ENCODE measurements at places on chromosomes 7 and 10.

GRCh38 chr10:76905251-76905650, 732.4 kb downstream of the KCNMA1 start:
- no peak for DNase-seq

DNA sequence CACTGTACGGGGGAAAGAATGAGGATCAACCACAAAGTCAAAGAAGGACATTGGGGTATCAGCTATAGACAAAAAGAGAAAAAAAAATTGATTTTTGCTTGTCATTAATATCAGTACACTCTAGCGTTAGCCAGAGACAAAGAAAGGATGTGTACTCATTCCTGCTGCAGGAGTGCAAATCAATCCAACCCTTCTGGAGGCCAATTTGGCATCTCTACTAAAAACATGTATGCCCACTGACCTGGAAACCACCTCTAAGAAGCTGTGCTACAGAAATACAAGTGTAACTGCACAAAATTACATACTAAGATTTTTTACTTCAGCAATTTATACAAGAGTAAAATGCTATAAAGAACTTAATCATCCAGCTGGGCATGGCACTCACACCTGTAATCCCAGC, 13.6 kb downstream of the NSMCE4A start:
- DNase-seq, result no peak

DNA sequence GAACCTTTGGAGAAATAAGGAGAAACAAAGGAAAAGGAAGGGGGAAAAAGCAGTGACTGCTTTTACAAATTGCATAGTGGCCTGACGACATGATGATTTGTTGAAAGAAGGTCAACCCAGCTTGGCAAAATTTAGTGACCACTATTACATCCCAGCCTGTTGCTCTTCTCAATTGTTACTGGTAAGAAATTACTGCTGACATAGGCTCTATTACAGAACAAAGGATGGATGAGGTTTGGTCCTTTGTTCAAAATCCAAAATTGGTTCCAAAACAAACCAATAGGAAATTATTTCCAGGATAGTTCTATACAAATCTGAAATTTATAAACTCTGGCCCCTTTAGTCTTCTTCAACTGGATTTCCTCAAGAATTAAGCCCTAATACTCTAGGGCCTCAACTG, 39.6 kb downstream of the USP54 start:
- no peak for DNase-seq

DNA sequence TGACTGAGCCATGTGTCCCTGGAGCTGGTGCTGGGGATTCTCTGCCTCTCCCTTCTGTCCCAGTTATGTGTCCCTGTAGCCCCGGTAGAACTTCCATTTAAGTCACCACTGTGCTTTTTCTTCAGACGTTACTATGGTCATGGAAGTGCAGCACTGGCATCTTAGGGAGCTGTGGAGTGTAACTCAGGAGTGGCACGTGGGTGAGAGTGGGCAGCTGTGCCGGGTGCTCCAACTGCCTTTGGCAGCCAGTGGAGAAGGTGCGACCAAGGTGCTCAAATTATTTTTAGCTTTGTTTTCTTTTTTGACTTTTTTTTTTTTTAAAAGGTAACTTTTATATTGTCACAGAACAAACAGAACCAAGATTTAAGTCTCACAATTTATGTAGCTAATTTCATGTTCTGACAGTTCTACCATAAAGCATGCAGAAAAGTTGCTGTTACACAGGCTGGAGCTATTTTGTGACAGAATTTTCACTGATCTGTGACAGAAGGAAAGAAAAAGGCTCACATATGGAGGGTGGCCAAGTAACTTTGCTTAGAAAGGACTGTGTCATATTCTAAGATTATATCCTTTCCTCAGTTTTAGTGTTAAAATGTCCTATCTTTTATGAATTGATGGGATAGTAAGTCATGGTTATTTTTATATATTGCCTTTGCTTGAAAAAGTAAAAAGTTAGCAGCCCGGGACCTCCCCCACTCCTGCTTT, 73.9 kb downstream of the SH2D4B start:
- no peak for DNase-seq

- DNase-seq, result no peak
Observed at GRCh38 chr10:126013489-126014281, 117.3 kb downstream of the FANK1 start.

DNA sequence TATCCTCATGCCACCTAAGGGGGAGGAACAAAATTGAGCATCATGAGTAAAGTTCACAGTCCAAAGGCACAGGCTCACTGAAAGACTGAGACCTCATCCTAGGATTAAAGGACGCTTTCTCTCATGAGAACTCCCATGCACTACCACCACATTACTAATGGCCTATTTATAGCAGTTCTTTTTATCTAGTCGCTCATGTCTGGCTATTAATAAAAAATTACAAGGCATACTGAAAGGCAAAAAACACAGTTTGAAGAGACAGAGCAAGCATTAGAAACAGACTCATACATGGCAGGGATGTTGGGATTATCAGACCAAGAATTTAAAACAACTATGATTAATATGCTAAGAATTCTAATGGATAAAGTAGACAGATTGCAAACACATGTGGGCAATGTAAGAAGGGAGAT, 46.0 kb upstream of the CDK13 start:
- no peak for DNase-seq
